Endothelial cell of coronary artery (primary cell): ENCODE measurements at places on chromosomes 13 and 19. TPM values are rescaled to one million over a fixed set of nuclear protein-coding genes. Genes with fewer than 3 reads are reported as not detected.

KLK4 gene
- total RNA-seq, result not detected in 2 replicates

SULT2A1 gene
- total RNA-seq, result not detected in 2 replicates

MUC16 gene
- total RNA-seq, result under 0.01 TPM in 1 of 2 replicates, not detected in the other

NOTCH3 gene
- total RNA-seq, result 0.99 and 63.3 TPM in 2 replicates

CALR3 gene
- total RNA-seq, result not detected in 2 replicates

ZNF805 gene
- 20.1 and 30.9 TPM in 2 replicates for total RNA-seq

CDKN2D gene
- 4.8 and 7.5 TPM in 2 replicates for total RNA-seq

NCR1 gene
- not detected in 2 replicates for total RNA-seq

ZNF90 gene
- 0.94 TPM in 1 of 2 replicates, not detected in the other for total RNA-seq

NECTIN2 gene
- 90.7 and 110 TPM in 2 replicates for total RNA-seq

EDNRB gene
- 0.45 and 0.47 TPM in 2 replicates for total RNA-seq

CRB3 gene
- total RNA-seq, result not detected in 2 replicates
